Endodermal cell (in vitro differentiated cells): ENCODE measurements at places on chromosomes 12 and 14.

GRCh38 chr14:30223385-30223785, 295.7 kb upstream of the PRKD1 start:
- DNase-seq = peak; percentile 49
- peaks cover 11% of the 10 kb centered on the region for H3K4me1 ChIP-seq
- H3K4me3 ChIP-seq = no peak overlapping the region
- H3K27me3 ChIP-seq = no peaks in the 10 kb centered on the region
- H3K36me3 ChIP-seq = no peaks in the 10 kb centered on the region
- no peak overlapping the region for H3K27ac ChIP-seq

- H3K27ac ChIP-seq = no peak overlapping the region
- H3K27me3 ChIP-seq = no peaks in the 10 kb centered on the region
- H3K4me3 ChIP-seq = no peak overlapping the region
- DNase-seq = no peak
- H3K36me3 ChIP-seq = no peaks in the 10 kb centered on the region
- no peaks in the 10 kb centered on the region for H3K4me1 ChIP-seq
These were observed 1081.0 kb downstream of the VRK1 start for GRCh38 chr14:97878206-97878605.

DNA sequence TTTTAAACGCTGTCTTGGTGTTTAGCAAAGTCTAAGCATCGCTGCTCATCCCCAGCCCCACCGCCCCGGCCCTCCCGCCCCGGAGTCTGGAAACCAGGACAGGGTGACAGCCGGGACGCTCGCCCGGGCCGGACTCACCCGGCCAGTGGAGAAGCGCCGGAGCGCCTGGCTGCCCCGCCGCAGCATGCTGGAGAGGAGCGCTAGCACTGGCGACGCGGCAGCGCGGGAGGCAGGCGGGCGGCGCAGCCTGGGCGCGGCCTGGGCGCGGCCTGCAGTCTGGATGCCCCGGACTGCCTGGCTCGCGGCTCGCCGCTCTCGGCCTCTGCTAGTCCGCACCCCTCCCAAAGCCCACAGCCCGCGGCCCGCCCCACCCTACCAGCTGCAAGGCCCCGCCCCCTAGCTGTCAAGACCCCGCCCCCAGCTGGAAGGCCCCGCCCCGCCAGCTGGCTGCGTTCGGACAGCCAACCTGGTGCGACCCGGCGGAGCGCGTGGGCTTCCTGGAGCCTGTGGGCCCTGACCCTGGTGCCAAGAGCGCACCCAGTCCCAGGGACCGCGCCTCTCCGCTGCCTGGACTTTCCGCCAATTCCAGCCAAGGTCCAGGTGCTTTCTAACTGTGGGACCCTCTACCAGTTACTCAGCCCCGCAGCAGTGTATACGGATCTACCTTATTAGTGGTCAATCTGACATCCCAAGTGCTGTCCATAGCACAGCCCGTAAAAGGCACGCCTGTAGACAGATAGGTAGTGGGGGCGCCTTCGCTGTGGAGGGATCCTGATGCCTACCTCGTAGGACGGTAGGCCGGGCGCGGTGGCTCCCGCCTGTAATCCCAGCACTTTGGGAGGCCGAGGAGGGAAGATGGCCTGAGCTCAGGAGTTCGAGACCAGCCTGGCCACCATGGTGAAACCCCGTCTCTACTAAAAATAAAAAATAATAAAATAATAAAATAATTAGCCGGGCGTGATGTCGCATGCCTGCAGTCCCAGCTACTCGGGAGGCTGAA, at the start of gene ALDH1L2:
ALDH1L2 (minus strand) TSS at position 208 of the 1,000 bp plus-strand sequence; CDS start at position 186, 22 bp downstream.
- DNase-seq = peak; percentile 100
- peak within 1 kb of the TSS; percentile 78 for H3K4me3 ChIP-seq
- no peak within 1 kb of the TSS for H3K27ac ChIP-seq
- H3K36me3 ChIP-seq = no peaks in the 10 kb centered on the region

GRCh38 chr14:65299826-65300225, 112.7 kb upstream of the FUT8 start:
- no peaks in the 10 kb centered on the region for H3K27me3 ChIP-seq
- no peak for DNase-seq
- no peaks in the 10 kb centered on the region for H3K36me3 ChIP-seq
- no peak overlapping the region for H3K4me3 ChIP-seq
- H3K4me1 ChIP-seq = peaks cover 19% of the 10 kb centered on the region
- no peak overlapping the region for H3K27ac ChIP-seq

- no peak overlapping the region for H3K4me3 ChIP-seq
- no peaks in the 10 kb centered on the region for H3K4me1 ChIP-seq
- no peak for DNase-seq
- no peaks in the 10 kb centered on the region for H3K27me3 ChIP-seq
- no peaks in the 10 kb centered on the region for H3K36me3 ChIP-seq
These were observed 45.1 kb upstream of the CPM start for GRCh38 chr12:68977909-68978610.

GRCh38 chr12:130752692-130753230, 36.7 kb upstream of the RIMBP2 start:
- no peaks in the 10 kb centered on the region for H3K4me1 ChIP-seq
- DNase-seq = peak; percentile 84
- H3K36me3 ChIP-seq = no peaks in the 10 kb centered on the region
- no peaks in the 10 kb centered on the region for H3K27me3 ChIP-seq

DNA sequence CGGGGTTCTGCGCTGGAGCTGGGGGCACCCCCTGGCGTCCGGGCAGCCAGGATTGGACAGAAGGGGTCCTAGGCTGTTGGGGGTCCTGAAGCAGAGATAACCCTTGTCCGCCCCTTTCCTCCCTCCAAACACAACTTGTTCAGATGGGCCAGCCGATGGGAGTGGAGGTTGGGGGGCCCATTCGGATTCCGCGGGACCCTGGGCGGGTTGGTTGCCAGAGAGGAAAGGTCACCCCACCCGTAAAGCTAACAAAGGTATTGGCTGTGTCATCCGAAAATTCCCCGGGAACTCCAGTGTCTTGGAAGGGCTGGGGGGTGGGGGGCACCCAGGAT, 1.3 kb downstream of the FAM222A start:
- no peak for DNase-seq
- H3K4me1 ChIP-seq = peaks cover 23% of the 10 kb centered on the region
- no peak overlapping the region for H3K27ac ChIP-seq
- peak overlapping the region; percentile 79 for H3K4me3 ChIP-seq

DNA sequence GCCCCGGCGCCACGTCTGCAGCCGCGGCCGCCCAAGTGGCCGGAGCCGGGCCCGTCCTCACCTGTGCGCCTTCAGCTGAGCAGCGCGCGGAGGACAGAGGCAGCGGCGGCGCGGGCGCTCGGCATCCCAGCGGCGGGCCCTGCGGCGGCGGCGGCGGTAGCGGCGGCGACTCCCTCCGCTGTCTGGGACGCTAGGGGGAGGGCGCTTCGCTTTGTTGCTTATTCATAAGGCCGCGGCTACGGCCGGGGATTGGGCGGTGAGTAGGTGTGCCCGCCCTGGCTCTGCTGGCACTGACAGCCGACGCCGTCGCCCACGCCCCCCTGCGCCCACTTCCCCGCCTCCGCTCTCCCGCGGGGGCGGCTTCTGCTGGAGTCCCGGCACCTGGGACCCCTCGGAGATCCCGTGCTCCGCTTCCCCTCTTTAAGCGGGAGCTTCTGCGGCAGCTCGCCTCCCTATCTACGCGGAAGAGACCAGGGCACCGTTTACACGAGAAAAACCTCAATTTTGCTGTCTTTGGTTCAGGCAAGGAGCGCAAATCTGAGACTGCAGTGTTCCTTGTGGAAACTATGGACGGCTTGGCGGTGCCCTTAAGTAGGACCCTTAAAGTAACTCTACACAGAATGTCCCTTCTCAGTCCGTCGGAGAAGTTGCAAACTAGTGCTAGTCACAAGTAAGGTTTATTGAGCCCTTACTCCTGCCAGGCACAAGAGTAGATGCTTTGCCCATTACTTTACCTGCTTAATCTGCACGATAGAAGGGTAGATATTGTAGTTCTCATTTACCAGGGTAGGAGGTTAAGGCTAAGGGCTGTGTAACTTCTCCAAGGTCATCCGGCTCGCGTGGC, at the start of gene ARMH4:
ARMH4 (minus strand) TSS at position 200 of the 844 bp plus-strand sequence. CDS start 12,855 bp downstream, outside the sequence.
- peak within 1 kb of the TSS; percentile 85 for H3K4me3 ChIP-seq
- peaks cover 19% of the 10 kb centered on the region for H3K27me3 ChIP-seq
- DNase-seq = peak; percentile 96
- H3K36me3 ChIP-seq = no peaks in the 10 kb centered on the region
- peak within 1 kb of the TSS; percentile 81 for H3K27ac ChIP-seq

DNA sequence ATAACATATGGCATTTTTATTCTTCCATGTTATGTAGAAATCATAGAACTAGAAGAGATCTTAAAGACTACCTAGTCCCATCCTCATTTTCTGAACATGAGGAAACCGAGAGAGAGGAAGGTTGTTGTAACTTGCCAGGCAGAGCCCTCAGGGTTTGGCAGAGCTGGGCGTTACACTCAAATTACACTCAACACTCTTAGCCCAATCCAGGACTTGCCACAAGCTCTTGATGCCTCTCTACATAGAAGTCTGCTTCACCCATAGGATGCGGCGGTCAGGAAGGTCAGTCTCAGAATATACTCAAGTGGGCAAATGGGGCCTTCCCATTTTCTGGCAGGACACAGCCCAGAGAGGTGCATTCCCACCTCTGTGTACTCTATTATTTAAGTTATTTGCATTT, 208.1 kb downstream of the ZFP36L1 start:
- no peaks in the 10 kb centered on the region for H3K27me3 ChIP-seq
- no peak overlapping the region for H3K27ac ChIP-seq
- no peak for DNase-seq
- H3K4me3 ChIP-seq = no peak overlapping the region
- no peaks in the 10 kb centered on the region for H3K36me3 ChIP-seq
- peaks cover 14% of the 10 kb centered on the region for H3K4me1 ChIP-seq

GRCh38 chr14:30204431-30204980, 276.9 kb upstream of the PRKD1 start:
- DNase-seq = no peak
- H3K27me3 ChIP-seq = no peaks in the 10 kb centered on the region
- H3K27ac ChIP-seq = no peak overlapping the region

DNA sequence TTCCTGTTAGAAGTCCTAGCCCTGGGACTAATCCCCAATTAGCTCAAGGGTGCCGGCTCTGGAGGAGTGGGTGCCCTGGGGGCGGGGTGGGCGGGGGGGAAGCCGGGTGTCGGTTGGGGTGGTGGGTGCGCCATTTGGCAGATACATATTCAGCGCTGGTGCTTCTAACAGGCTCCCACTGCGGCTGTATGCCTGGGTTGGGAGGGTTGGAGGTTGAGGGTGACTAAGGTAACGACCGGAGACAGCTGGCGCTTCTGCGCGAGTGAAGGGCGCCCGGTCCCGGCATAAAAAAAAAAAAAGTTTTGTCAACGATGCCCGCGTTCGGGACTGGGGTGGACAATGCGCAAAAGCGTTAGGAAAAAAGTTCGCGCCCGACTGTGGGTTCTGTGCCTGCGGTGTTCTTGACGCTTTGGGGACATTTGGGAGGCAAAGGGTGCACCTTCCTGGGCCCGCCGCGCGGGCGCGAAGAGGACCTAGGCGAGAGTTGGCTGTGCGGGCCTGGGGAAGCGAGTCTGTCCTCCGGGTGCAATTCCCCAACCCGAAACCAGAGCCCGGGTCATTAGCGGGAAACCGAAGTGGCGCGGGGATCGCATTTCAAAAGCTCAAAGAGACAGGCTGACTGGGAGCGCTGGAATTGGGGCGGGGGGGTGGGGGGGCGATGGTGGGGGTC, 19.2 kb downstream of the TBX3 start:
- peak overlapping the region; percentile 64 for H3K4me3 ChIP-seq
- no peaks in the 10 kb centered on the region for H3K36me3 ChIP-seq
- no peak overlapping the region for H3K27ac ChIP-seq
- peak; percentile 80 for DNase-seq

DNA sequence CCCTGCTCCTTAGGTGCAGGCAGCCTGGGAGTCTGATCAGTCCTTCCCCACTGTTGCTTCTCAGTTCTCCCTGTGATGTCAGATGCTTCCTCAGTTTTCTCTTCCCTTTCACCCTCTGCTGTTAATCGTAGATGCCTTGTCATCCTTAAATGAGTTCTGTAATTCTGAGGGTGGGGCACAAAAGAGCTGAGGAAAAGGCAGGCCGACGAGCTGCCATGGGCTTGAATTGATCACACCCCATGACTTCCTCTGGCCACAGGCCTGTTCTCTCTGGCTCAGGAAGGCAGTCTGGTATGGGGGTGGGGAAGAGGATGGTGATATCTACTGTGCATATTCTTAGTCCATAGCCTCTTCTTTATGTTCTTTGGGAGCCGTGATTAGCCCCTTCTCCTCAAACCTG, 5.2 kb upstream of the AP1G2 start:
- H3K27me3 ChIP-seq = peaks cover 32% of the 10 kb centered on the region
- H3K4me3 ChIP-seq = no peak overlapping the region
- H3K4me1 ChIP-seq = peaks cover 11% of the 10 kb centered on the region
- no peak overlapping the region for H3K27ac ChIP-seq
- no peaks in the 10 kb centered on the region for H3K36me3 ChIP-seq
- DNase-seq = peak; percentile 36

DNA sequence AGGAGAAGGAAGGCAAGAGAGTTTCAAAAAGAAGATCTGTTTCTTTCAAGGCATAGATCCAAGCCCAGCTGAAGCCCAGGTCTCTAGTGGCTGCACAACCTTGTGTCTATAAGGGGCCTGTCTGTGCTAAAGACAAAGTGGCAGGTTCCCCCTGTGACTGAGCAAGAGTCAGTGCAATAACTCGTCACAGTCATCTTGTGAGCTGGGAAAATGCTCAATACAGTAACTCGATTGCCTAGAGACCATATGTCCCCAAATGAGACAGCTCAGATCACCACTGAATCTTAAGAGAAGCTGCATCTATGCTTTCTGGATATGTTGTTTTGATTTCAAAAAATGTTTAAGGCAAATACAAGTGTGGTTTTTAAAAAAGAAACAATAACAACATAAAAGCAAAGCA, 24.2 kb downstream of the ST8SIA1 start:
- peak overlapping the region; percentile 58 for H3K27ac ChIP-seq
- no peaks in the 10 kb centered on the region for H3K27me3 ChIP-seq
- no peaks in the 10 kb centered on the region for H3K4me1 ChIP-seq
- no peak overlapping the region for H3K4me3 ChIP-seq
- H3K36me3 ChIP-seq = peaks cover 19% of the 10 kb centered on the region

DNA sequence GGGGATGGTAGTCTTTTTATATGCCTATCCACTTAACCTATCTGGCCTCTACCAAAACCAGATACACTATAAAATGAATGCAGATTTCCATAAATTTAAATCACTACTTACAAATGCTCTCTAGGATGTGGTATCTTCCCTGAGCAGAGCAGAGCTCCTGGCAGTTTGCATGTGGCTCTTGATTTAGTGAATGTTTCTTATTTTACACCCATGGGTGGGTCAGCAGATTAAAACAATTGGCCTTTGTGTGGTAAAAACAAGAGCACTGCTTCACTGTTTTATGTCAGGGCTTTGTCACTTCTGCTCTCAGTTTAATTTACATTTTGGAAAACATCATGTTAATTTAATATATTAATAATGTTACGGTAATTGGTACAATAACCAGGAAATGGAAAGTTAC, 5.5 kb downstream of the TAS2R19 start:
- H3K36me3 ChIP-seq = no peaks in the 10 kb centered on the region
- no peaks in the 10 kb centered on the region for H3K27me3 ChIP-seq
- no peak overlapping the region for H3K27ac ChIP-seq
- DNase-seq = no peak
- no peaks in the 10 kb centered on the region for H3K4me1 ChIP-seq
